ENCODE measurements at places on chromosomes 12 and 14. TPM values are rescaled to one million over a fixed set of nuclear protein-coding genes. Genes with fewer than 3 reads are reported as not detected.

DNA sequence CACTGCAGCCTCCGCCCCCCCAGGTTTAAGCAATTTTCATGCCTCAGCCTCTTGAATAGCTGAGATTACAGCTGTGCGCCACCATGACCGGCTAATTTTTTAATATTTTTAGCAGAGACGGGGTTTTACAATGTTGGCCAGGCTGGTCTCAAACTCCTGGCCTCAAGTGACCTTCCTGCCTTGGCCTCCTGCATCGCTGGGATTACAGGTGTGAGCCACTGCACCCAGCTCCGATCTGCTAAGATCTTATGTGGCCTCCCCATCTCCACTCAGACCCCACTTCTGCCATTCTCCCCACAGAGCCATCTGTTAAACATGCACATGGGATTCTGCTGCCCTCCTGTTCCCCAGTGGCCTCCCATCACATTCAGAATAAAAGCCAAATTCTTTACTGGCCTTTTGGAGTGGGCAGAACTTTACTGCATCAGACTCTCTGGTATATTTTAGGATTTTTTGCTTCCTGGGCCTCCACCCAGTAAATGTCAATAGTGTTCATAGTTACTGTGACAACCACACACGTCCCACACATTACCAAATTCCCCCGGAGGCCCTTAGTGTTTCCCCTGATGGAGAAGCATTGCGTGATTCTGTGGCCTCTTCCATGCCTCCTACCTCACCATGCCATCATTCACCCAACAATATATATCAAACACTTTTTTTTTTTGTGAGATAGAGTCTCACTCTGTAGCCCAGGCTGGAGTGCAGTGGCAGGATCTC, 96.3 kb downstream of the PTPN11 start:
- no peak for DNase-seq

The BEGAIN gene
- 0.56 TPM for total RNA-seq

The PTCSC3 gene
- not detected for total RNA-seq

The TXNDC16 gene
- total RNA-seq: 9.9 TPM

The ASB2 gene
- total RNA-seq: 66.5 TPM
